Left ventricle myocardium superior (tissue), 1 donor: ENCODE measurements at places on chromosomes 2 and 18. TPM values are rescaled to one million over a fixed set of nuclear protein-coding genes. Genes with fewer than 3 reads are reported as not detected.

The DPYSL5 gene
- total RNA-seq: not detected

The REG1B gene
- not detected for total RNA-seq

The CMPK2 gene
- 3.9 TPM for total RNA-seq

The BCL11A gene
- 31.2 TPM for total RNA-seq

The GPBAR1 gene
- total RNA-seq: 0.67 TPM

The IL36RN gene
- total RNA-seq: not detected

The HAAO gene
- total RNA-seq: 1.9 TPM

The INO80D gene
- 13.1 TPM for total RNA-seq

The CHRNG gene
- total RNA-seq: not detected

The CKAP2L gene
- 0.10 TPM for total RNA-seq

The ANKMY1 gene
- total RNA-seq: 5.1 TPM

The RBMS1 gene
- 60.8 TPM for total RNA-seq

The RAB17 gene
- total RNA-seq: 3.2 TPM

The ANKRD62 gene
- not detected for total RNA-seq

The GNLY gene
- total RNA-seq: 2.3 TPM

The SLC40A1 gene
- 57.5 TPM for total RNA-seq

The C2orf78 gene
- total RNA-seq: not detected

The QPCT gene
- total RNA-seq: 0.77 TPM

The SLC30A3 gene
- 9.4 TPM for total RNA-seq

The GLI2 gene
- 2.1 TPM for total RNA-seq

The G6PC2 gene
- total RNA-seq: not detected

The ASB3 gene
- total RNA-seq: 11.7 TPM

The ALPG gene
- not detected for total RNA-seq

The ABCB11 gene
- 0.25 TPM for total RNA-seq

The SPR gene
- 55.8 TPM for total RNA-seq

The CCDC68 gene
- 3.3 TPM for total RNA-seq

The RAMP1 gene
- total RNA-seq: 151 TPM

The SALL3 gene
- total RNA-seq: not detected

The SLC4A5 gene
- 2.2 TPM for total RNA-seq

The CUL3 gene
- total RNA-seq: 77.5 TPM

The ABCG8 gene
- not detected for total RNA-seq

The SP5 gene
- 0.12 TPM for total RNA-seq

The CNDP1 gene
- not detected for total RNA-seq

The IL1R2 gene
- 1.4 TPM for total RNA-seq

The SERPINB12 gene
- total RNA-seq: not detected

The KLHL14 gene
- 0.07 TPM for total RNA-seq

The CYBRD1 gene
- total RNA-seq: 55.0 TPM

The NAT8 gene
- not detected for total RNA-seq

The SSB gene
- total RNA-seq: 54.8 TPM

The B4GALT6 gene
- 11.9 TPM for total RNA-seq

The TYMS gene
- 3.8 TPM for total RNA-seq

The REV1 gene
- 74.2 TPM for total RNA-seq

The RNF144A gene
- total RNA-seq: 15.6 TPM

The CPO gene
- total RNA-seq: 0.27 TPM

The NR4A2 gene
- total RNA-seq: 1.4 TPM

The ZNF24 gene
- total RNA-seq: 53.6 TPM

The SNRNP27 gene
- total RNA-seq: 57.6 TPM

The DLX1 gene
- total RNA-seq: not detected

The ANKRD30BL gene
- not detected for total RNA-seq
